Lung microvascular endothelial cell (primary cell): ENCODE measurements at places on chromosomes 6 and 20. TPM values are rescaled to one million over a fixed set of nuclear protein-coding genes. Genes with fewer than 3 reads are reported as not detected.

ATAT1 gene
- 2.2 and 5.0 TPM in 2 replicates for total RNA-seq

TBCC gene
- 26.4 and 35.5 TPM in 2 replicates for total RNA-seq

TFAP2C gene
- not detected in 2 replicates for total RNA-seq

TTBK1 gene
- total RNA-seq = under 0.01 TPM in 1 of 2 replicates, not detected in the other

- DNase-seq = peak; percentile 37
Measured at GRCh38 chr20:49385465-49385864, 97.0 kb downstream of the KCNB1 start.

DNA sequence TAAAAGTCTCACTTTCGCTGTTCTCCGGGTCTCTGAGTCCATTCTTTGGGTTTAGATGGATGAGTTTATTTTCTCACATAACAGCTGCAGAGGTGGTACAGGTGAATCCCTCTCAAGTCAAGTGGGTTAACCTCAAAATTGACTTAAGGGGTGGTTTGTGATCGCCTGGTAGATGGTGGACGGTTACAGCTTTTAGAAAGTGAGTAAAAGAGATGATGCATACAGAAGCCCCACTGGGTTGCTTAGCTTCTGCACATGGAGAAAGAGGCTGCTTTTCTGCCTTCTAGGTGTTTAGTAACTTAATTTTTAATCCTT, 146.7 kb downstream of the TRIM27 start:
- DNase-seq = no peak

DNA sequence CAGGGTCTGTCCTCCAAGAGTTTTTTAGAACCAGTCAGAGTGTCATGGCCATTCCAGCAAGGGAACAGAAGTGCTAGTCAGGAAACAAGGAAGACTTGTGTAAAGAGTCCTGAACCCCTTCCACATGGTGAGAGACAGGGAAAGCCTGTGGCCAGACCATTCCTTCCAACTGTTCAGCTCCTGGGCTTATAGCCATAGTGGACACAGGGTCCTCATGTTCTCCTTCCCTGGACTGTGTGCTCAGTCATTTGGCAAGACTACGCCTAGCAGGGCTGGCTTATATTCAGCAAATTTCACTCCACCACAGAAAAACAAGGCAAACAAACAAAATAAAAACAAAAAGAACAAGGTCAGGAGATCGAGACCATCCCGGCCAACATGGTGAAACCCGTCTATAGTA, 60.5 kb downstream of the NRN1 start:
- no peak for DNase-seq
